ENCODE measurements at places on chromosomes 5 and 9. TPM values are rescaled to one million over a fixed set of nuclear protein-coding genes. Genes with fewer than 3 reads are reported as not detected.

QRFP gene
- total RNA-seq, result not detected

FOXD4L4 gene
- 0.41 TPM for total RNA-seq

PCDHGC4 gene
- total RNA-seq, result 1.4 TPM

NR5A1 gene
- total RNA-seq, result 378 TPM

NR3C1 gene
- total RNA-seq, result 97.8 TPM

TXNDC8 gene
- total RNA-seq, result not detected

DEPDC1B gene
- 1.1 TPM for total RNA-seq

KIAA0825 gene
- 11.2 TPM for total RNA-seq

SLC6A7 gene
- total RNA-seq, result not detected

CXCL14 gene
- total RNA-seq, result 10.3 TPM

CTSV gene
- total RNA-seq, result 0.30 TPM

TUBB4B gene
- total RNA-seq, result 55.1 TPM

LPAR1 gene
- 35.7 TPM for total RNA-seq

FSD1L gene
- 5.1 TPM for total RNA-seq

CSF2 gene
- not detected for total RNA-seq

LCN15 gene
- total RNA-seq, result not detected

SLC36A1 gene
- 27.0 TPM for total RNA-seq

SETX gene
- total RNA-seq, result 154 TPM

CMBL gene
- 3.2 TPM for total RNA-seq

TMEM171 gene
- total RNA-seq, result 30.5 TPM

STK32A gene
- 1.7 TPM for total RNA-seq

ACTL7B gene
- total RNA-seq, result not detected

RANBP17 gene
- total RNA-seq, result 1.6 TPM

ABCA1 gene
- 60.9 TPM for total RNA-seq

ORM1 gene
- 0.95 TPM for total RNA-seq

IQGAP2 gene
- total RNA-seq, result 64.3 TPM

TSSK1B gene
- total RNA-seq, result not detected

MLANA gene
- not detected for total RNA-seq

SH3RF2 gene
- 0.09 TPM for total RNA-seq

TLR4 gene
- 213 TPM for total RNA-seq

CTNNA1 gene
- 179 TPM for total RNA-seq

BBLN gene
- 59.2 TPM for total RNA-seq

PTPN3 gene
- total RNA-seq, result 0.56 TPM

SPAG8 gene
- 1.8 TPM for total RNA-seq

TLX3 gene
- not detected for total RNA-seq

RXFP3 gene
- not detected for total RNA-seq

EDIL3 gene
- total RNA-seq, result 2.9 TPM

TEK gene
- total RNA-seq, result 27.0 TPM

SLC22A4 gene
- 14.8 TPM for total RNA-seq

DBN1 gene
- total RNA-seq, result 17.6 TPM

IL5 gene
- total RNA-seq, result not detected

ADAMTS13 gene
- total RNA-seq, result 2.5 TPM

IRX2 gene
- not detected for total RNA-seq

MSMP gene
- total RNA-seq, result not detected

IL13 gene
- total RNA-seq, result not detected

MCIDAS gene
- not detected for total RNA-seq

ROR2 gene
- 15.6 TPM for total RNA-seq

SPATA31A3 gene
- not detected for total RNA-seq

RAB3C gene
- total RNA-seq, result 0.20 TPM

DBH gene
- total RNA-seq, result 0.57 TPM
